ENCODE measurements at places on chromosomes 3 and 15.

DNA sequence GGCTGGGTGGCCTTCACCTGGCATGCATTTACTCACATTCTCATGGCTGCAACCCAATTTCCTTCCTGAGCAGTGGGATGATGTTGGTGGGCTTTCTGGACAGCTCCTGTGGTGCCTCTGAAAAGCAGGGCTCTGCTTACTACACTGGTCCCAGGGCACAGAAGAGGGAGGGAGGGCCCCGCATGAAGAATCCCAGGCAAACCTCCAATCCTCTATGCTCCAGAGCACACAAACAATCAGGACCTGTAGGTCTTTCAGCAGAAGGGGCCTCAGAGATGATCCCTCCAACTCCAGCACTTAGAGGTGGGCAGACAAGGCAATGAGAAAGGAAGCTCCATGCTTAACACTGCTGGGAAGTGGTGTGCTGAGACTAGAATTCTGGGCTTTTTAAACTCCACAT lies 231.7 kb upstream of the ICE2 start:
- no peak for DNase-seq

GRCh38 chr3:165617134-165617533 lies 220.1 kb downstream of the BCHE start:
- no peak for DNase-seq

- DNase-seq = peak; percentile 51
Measured at GRCh38 chr3:107846279-107846852, 244.5 kb downstream of the CD47 start.

GRCh38 chr15:59436774-59437141 lies 1.2 kb upstream of the FAM81A start:
- DNase-seq = no peak

DNA sequence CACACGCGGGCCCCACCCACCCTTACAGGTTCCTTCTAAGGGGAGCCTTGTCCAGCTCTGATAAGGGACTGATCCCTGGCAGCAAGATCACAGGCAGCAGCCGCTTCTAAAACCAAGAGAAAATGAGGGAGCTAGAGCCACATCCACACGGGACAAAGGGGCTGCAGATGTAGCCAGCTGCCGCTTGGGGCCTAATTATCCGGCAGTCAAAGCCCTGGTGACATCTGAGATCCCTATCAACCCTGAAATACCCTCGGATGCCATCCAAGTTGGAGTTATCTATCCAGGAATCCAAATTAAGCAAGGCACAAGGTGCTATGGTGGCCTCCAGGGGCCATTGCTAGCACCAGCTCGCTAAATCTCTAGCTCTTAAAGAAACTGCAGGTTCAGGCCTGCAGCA lies 248.3 kb downstream of the VPS13C start:
- DNase-seq = no peak

DNA sequence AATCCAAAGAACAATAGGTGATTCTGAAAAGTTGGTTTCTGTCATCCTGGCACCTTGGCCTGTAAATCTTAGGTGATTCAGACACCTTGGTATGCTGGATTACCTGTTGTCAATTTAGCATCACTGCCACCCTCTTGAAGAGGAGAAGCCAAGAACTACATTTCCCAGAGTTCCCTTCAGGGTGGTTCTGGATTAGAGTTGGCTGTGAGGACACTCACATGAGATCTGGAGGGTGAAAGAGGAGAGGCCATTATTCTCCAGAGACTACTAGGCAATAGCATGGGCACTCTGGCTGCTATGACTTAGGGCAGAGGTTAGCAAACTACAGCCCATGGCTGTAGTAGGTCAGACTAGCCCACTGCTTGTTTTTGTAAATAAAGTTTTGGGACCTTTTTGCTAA lies 41.7 kb upstream of the CORO2B start:
- DNase-seq = no peak

GRCh38 chr3:10400050-10400748 lies 79.3 kb upstream of the SEC13 start:
- no peak for DNase-seq

- DNase-seq = no peak
Measured at GRCh38 chr3:24601066-24601939, 106.7 kb upstream of the THRB start.

- DNase-seq = no peak
Measured at GRCh38 chr3:62134061-62134496, 239.3 kb downstream of the FEZF2 start.

DNA sequence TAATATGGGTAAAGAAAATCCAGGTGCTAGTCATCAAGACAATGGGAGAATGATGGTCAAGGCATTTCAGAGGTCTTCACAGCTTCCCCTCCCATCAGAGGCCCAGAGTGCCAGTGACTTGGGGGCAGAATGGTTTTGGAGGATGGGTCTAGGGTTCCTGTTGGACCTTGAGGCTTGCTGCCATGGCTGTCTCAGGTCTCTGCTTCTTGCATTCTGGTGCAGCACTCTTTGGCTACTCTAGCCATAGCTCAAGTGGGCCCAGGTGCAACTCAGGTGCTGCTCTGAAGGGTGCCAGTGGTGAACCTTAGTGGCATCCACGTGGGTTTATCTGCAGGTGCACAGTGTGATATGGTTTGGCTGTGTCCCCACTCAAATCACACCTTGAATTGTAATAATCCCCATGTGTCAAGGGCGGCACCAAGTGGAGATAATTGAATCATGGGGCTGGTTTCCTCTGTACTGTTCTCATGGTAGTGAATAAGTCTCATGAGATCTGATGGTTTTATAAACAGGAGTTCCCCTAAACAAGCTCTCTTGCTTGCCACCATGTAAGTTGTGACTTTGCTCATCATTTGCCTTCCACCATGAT lies 48.5 kb upstream of the PEX5L start:
- DNase-seq = no peak

GRCh38 chr15:93018574-93018973 lies 70.4 kb downstream of the RGMA start:
- no peak for DNase-seq

DNA sequence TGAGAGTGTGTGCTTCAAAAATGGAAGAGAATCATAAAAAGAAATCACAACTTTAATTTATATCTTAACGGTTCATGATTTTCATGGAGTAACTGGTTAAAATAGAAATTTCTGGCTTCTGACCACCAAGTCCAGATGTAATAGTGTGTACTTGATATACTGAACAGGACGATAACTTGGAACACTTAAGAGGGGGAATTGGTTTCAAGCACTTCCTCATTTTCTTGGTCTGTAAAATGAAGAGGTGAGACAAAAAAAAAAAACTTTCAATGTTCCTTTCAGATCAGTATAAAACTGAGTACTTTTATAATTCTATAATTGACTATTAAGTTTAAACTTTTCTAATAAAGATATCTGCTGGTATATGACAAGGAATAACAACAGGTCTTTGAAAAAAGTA lies 64.0 kb upstream of the TRA2B start:
- no peak for DNase-seq

GRCh38 chr3:129577366-129577765 lies 29.1 kb downstream of the PLXND1 start:
- DNase-seq = no peak
